NCI-H2081 treated with DMSO at 0.1 percent for 48 hours (cell line): ENCODE measurements at places on chromosomes 16 and 17.

- DNase-seq = no peak
These were observed 1.9 kb downstream of the MNT start for GRCh38 chr17:2398655-2399571.

- no peak for DNase-seq
These were observed 20.5 kb upstream of the JPH3 start for GRCh38 chr16:87581857-87582215.

DNA sequence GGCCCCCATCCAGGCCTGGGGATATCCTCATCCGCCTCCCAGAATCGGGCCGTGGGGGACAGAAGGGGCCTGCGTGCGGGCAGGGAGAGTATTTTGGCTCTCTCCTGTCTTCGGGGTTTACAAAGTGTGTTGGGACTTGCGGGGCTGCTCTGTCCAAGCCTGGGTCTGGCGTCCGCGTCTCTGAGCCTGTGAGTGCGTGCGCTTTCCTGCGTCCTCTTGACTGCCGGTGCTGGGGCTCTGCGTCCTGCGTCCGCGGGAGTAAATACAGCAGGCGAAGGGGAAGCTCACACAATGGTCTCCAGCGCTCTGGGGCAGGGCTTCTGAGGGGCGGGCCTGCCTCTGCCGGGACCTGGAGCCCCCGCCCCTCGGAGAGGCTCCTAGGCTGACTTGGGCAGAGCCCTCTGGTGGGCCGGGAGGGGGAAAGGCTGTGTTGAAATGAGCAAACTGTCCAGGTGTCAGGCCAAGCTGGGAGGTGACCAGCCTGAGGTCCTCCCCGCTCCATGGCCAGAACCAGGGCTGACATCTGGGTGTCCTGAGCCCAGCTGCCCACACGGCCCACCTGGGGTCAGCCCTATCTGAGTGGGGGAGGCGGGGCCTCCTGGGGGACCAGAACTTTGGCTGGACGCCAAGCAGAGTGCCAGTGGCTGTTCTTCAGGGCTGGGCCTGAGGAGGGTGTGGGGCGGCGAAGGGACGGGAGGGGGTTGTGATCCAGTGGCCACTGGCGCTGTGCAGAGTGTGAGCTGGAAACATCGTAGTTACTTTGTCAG, 233.6 kb downstream of the SEC14L1 start:
- DNase-seq = no peak

DNA sequence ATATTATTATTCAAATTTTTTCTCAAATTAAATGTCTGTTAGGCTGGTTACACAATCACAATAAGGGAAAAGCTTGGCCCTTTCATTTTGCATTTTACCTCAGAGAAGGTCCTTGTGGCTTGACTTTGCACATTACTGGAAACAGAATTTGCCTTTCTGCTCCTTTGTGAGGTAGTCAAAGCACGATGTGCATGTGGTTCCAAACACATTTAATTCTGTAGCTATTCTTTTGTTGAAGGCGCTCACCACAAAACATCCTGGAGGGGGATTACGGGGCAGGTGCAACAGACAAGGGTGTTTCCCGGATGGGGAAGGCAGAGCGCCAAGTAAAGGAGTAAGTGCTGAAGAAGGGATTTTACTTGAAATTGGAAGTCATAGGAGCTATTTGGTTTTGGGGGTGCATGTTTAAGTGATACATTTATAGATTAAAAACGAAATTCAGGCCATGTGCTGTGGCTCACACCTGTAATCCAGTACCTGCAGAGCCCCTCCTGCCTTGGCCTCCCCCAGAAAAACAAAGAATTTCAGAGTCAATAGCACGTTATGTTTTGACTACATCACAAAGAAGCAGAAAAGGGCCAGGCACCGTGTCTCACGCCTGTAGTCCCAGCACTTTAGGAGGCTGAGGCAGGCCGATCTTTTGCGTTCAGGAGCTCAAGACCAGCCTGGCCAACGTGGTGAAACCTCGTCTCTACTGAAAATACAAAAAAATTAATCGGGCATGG, 31.2 kb upstream of the TENT4B start:
- no peak for DNase-seq

- DNase-seq = no peak
These were observed 4.1 kb upstream of the KDM8 start for GRCh38 chr16:27199235-27199586.

- DNase-seq = no peak
These were observed 13.8 kb downstream of the CORO7 start for GRCh38 chr16:4402439-4403132.

DNA sequence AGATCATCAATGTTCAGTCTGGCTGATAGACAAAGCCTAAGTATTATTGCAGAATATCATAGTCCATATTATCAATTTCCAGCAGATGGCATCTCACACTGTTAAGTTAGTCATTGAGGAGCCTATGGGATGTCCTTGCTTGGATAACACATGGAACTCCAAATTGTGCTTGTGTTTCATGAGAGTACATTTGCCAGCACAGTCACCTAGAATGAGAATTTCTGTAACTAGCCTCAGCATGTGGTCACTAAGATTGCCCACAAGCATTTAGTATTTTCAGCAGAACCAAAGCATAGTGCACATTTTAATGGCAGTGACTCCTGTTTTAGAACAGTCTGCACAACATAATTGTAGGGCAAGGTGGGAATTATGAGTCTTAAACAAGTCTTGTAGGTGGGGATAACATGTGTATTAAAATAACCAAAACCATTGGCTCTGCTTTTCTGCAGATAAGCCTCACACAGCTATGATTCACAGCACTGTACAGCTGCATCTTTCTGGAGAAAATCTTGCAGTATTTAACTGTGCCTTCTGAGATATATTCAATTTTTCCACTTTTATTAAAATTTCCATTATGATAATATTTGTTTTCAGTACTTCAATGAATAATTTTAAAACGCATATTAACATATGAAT, 882.8 kb upstream of the SOX9 start:
- DNase-seq = peak; percentile 28

GRCh38 chr17:40722241-40722640, 18.7 kb upstream of the KRT24 start:
- DNase-seq = no peak
